ENCODE measurements at places on chromosomes 12 and 14.

GRCh38 chr12:89783359-89784060 lies 74.9 kb upstream of the ATP2B1 start:
- DNase-seq: peak; percentile 56

GRCh38 chr12:123153906-123154305 lies 3.0 kb upstream of the PITPNM2 start:
- DNase-seq: no peak

- DNase-seq: no peak
Observed at GRCh38 chr12:26255893-26256645, 60.7 kb downstream of the SSPN start.

DNA sequence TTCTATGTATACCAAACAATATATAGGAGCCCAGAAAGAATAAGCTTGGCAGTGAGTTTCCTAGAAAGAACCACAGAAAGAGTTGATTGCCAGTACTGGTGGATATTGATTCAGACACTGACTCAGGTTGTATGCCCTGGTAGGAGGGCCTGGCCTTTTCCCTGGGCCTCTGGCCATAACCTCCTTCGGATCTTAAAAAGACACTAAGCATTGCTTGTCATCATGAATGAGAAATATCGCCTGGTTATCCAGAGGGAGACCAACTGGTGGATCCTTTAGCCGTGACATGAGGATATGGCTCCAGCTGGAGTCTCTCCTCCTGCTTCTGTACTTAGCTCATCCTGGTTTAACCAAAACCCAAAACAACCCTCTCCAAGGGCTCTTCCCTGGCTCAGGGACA lies 231.5 kb downstream of the MSRB3 start:
- no peak for DNase-seq

GRCh38 chr12:89566615-89567014 lies 40.8 kb upstream of the POC1B start:
- DNase-seq: no peak

DNA sequence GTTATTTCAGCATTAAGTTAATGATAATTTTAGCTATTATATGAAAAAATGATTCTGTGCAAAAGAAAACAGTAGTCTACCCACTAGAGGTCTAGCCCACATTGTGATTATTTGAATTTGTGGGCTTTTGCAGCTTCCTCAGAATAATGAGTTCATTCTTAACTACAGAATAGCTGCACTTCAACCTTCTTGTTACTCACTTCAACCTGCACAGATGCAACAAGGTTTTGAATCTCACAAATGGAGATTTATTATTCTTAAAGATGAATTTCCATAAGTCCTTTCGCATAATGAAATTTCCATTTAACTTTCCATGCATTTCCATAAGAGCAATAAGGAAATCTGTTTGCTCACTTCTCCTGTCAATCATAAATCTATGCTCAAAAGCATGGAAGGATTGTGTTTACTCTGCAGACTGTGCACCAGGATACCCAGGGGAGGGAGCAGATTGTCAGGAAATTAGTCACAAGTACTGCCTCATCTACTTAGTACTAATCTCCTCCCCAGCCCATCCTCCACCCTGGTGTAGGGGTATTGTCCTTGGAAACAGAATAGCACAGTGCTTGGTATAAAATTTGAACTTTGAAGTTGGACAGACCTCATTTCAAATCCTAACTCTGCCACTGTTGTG lies 24.1 kb downstream of the PTGER2 start:
- DNase-seq: peak; percentile 26

GRCh38 chr14:84707830-84708229 lies 822.1 kb upstream of the FLRT2 start:
- no peak for DNase-seq

DNA sequence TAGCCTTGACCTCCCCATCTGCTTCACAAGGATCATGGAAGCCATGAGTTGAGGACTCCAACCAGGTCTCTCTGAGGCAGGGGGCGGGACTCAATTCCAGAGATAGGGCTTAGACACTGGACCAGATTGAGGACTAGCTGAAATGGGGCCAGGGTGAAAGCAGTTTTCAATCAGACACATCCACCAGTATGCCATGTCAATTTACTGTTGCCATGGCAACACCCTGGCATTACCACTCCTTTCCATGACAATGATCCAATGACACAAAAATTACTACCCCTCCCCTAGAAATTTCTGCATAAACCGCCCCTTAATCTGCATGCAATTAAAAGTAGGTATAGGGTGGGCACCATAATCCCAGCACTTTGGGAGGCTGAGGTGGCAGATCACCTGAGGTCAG lies 18.6 kb upstream of the DCAF5 start:
- DNase-seq: no peak

DNA sequence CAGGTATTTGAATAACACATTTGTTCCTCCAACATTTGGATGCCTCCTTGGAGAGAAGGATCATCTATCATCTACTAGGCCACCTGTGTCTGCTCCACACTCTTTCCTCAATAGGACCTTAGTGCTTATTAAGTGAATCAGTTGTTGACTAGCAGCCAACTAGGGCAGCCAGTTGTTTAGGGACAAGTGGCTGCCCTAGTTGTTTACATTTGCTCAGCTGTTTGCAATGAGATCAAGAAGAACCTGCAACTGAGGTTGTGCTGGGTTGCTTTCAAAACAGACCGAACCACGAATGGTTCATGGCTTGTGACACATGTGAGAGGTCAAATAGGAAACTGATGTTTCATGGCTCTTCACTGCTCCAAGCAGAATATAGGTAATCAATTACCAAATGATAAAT lies 53.8 kb downstream of the TMCC3 start:
- no peak for DNase-seq

GRCh38 chr14:39023939-39024871 lies 78.8 kb downstream of the SEC23A start:
- DNase-seq: no peak

DNA sequence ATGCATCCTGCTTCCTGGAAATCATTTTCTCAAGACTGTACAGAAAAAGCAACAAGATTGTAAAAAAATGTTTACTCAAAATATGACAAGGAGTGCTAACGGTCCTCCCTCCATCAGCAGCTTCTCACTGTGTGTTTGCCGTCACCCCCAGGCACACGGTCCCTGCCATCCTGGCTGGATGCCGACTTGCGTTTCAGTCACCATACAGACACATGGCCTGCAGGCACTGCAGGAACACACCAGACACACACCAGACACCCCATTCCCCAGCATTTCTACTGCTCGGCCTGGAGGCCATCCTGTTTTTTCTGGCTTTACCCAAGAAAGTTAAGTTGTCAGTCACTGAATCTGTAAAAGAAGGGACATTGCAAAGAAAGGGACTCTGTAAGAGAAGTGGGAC lies 10.8 kb downstream of the KCNK10 start:
- no peak for DNase-seq

GRCh38 chr12:116385486-116386217 lies 108.2 kb upstream of the MED13L start:
- no peak for DNase-seq

DNA sequence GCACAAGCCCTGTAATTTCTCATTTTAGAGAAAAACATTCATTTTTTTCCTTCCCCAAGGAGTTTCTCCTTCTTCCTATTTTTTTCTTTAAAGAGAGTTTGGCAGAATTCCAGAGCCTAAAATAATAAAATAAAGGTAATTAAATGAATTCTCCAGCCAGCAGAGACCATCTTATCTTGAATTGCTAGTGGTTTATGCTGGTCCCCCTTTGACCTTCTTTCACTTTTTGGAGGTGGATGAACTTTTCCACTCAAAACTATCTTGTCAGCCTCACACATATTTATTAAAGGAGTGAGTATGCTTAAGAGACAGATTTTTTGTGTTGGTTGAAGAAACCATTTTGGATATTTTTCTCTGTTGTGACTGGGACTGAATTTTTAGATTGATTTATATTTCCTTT lies 47.6 kb downstream of the ADIPOR2 start:
- DNase-seq: no peak

- peak; percentile 12 for DNase-seq
Observed at GRCh38 chr14:86057018-86057667, 527.2 kb downstream of the FLRT2 start.

- DNase-seq: no peak
Observed at GRCh38 chr12:131381716-131382430, 329.0 kb upstream of the SFSWAP start.

DNA sequence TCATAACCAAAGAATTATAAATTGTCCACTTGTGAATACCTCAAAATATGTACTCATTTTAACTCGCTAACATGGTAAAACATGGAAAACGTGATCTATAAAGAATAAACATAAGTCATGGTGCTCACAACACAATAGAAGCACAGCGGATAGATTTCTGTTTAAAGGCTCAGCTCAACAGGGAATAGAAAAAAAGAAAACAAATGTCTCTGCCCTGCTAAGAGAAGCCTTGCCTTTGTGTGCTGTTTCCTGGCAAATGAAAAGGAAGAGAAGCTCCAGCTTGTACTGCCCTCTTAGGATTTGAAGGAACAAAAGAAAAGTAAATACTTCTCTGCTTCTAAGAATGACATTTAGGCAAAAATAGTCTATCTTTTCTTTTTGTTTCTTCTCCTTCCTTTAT lies 121.0 kb upstream of the KRR1 start:
- DNase-seq: no peak

All from A172 (cell line).